ENCODE measurements at places on chromosomes 3 and 15.

- peak; percentile 67 for DNase-seq
These were observed 36.2 kb downstream of the BBS4 start for GRCh38 chr15:72722071-72722696.

- peak; percentile 51 for DNase-seq
These were observed 79.3 kb downstream of the SLC7A14 start for GRCh38 chr3:170506556-170506955.

DNA sequence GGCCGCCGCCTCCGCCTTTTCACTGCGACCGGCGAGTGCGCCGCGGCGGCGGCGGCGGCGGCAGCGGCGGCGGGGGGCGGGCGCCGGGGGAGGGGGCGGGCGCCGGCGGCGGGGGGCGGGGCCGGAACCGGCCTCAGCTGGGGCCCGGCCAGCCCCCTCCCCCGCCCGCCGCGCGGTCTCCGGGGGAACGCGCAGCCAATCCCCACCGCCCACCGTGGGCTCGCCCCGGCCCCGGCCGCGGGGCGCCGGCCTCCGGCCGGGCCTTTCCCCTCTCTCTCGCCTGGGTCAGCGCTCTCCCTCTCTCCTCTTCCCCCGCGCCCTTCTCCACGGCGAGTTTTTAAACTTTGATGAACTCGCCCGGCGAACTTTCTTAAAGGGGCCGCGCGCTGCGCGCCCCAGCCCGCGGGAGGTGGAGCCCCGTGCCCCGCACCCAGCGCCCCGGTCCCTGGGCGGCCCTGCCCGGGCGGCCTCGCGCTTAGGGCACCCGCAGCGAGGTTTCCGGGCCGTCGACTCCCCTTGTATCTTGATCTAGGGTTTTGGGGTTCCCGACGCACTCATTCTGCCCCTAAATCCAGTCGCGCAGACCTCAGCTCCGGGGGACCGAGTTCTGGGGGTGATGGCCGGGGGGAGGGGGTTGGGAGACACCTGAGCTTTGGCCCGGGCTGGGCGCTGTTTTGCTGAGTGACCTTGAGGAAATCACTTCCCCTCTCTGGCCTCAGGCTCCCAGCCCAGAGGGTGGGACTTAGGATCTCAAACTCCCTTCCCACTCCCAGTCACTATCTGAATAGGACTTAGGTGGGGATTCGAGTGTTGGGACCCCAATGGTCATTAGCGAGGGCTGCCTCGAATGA, at the start of gene RBPMS2:
Gene RBPMS2 (minus strand): TSS at position 39 of the 851 bp plus-strand sequence. CDS start 270 bp downstream, outside the sequence.
- DNase-seq: no peak

- DNase-seq: peak; percentile 54
These were observed 954 bp downstream of the CLDN11 start for GRCh38 chr3:170419557-170420087.

DNA sequence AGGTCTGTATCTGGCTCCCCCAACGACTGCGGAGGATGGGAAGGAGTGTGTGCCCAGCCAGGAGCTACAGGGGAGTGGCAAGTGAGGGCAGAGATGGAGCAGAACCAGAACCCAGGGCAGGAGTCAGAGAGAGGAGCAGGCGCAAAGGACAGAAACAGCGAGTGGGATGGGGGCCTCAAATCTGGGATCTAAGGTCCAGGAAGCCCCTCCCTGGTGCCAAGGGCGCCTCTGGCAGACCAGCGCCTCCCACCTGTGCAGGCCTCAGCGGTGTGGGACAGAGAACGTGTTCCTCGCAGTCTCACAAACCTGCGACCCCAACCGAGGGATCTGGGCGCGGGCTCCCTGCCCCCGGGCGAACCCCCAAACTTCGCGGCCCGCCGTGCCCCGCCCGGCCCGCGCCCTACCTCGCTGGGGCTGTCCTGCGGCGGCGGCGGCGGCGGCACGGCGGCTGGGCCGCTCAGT, 301 bp downstream of the PCBP4 start:
- no peak for DNase-seq

DNA sequence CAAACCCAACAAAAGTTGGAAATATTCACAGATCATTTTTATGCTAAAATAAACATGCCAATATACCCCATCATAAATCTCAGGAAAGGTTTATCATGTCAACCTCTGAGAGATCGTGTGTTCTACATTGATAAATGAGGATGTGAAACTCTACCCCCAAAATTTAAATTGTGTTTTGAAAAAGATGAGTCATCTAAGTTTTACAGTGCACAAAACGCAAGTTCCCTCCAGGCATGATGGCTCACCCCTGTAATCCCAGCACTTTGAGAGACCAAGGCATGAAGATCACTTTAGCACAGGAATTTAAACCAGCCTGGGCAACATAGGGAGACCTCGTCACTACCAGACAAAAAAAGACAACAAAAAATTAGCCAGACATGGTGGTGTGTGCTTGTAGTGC, 1487.0 kb upstream of the GBE1 start:
- no peak for DNase-seq

- peak; percentile 95 for DNase-seq
These were observed at the start of gene ZNF501 for GRCh38 chr3:44729384-44729910. Gene ZNF501, plus strand, starts transcription at chr3:44729635. Its CDS starts 4,787 bp downstream, at chr3:44734422.

DNA sequence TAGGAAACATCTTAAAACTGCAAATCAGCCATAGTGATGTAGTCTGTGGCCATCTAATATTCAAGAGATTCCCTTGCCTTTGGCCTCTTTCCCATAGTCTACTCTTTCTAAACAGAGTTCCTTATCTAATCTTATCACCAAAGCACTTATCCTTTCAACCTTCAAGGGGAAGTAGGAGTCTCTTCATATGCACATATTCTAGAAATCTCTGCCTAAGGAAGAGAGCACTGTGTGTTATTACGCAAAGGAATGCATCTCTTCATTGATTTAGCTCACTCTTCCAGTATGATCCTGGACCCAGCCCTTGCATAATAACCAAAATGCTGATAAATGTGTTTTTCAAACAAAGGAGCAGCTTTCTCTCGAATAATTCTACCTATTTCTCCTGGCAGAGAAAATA, 253.7 kb upstream of the TPRG1 start:
- peak; percentile 24 for DNase-seq

GRCh38 chr3:66418475-66418931, 82.3 kb downstream of the LRIG1 start:
- no peak for DNase-seq

- DNase-seq: peak; percentile 35
These were observed 417.5 kb downstream of the TUSC7 start for GRCh38 chr3:117126946-117127546.

DNA sequence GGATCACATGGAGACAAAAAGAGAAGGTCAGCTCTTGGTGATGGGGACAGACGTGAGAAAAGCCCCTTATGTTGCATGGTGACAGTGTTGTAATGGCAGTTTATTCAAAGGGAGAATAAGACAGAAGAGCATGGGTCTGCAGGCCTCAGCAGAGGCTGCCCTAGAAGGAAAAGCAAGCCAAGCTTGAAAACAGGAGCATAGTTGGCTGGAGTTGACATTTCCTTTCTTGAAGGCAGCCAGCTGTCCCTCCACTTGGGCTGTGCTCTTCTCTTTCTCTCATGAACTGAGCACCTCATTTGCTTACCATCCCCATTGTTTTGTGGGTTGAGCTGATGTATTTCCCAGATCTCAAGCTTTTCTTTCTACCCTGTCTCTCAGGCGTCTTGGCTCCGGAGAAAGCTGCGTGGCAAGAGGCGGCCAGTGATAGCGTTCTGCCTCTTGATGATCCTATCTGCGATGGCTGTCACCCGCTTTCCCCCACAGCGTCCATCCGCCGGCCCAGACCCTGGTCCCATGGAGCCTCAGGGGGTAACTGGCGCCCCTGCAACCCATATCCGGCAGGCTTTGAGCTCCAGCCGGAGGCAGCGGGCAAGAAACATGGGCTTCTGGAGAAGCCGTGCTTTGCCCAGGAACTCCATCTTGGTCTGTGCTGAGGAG, 52.9 kb downstream of the GASK1A start:
- DNase-seq: no peak

GRCh38 chr3:141764986-141765385, 1.8 kb downstream of the GRK7 start:
- no peak for DNase-seq

- DNase-seq: peak; percentile 40
These were observed 23.6 kb downstream of the SETD5 start for GRCh38 chr3:9420850-9421549.

DNA sequence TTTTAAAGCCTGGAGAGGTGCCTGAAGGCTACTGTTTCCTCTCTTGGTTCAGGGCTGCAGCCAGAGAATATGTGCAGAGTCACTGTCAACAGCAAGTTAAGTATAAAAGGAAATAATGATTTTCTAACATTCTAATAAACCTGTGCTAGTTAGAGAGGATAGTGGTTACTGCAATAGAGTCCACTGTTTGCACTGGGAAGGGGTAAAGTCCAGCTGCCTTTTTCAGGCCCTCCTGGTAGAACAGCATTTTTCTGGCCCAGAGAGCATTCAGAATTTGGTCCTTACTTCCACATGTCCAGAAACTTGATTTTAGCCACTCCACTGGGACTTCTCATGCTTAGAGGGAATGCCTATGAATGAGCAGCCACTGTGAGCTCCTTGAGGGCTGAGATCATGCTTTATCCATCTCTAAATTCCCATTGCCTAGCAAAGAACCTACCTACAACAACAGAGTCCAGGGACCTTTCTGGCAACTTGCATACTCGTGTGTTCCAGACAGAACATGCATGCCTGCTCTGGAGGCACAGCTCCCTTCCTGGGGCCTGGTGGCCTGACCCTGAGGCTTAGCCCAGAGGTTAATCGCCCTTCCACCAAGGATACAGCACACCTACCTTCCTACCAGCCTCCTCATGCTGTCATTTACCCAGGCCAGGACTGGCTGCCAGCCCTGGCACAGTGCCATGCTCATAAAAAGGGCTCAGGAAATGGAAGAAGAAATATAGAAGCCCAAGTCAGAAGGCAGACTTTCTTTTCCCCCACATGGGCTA, 50.3 kb upstream of the ATP13A3 start:
- peak; percentile 90 for DNase-seq

- no peak for DNase-seq
These were observed 1015.9 kb downstream of the OTOL1 start for GRCh38 chr3:162512488-162512887.

- peak; percentile 45 for DNase-seq
These were observed 196.8 kb upstream of the MBNL1 start for GRCh38 chr3:152071924-152072323.

- DNase-seq: peak; percentile 26
These were observed 240.7 kb downstream of the SHOX2 start for GRCh38 chr3:157865352-157866000.

DNA sequence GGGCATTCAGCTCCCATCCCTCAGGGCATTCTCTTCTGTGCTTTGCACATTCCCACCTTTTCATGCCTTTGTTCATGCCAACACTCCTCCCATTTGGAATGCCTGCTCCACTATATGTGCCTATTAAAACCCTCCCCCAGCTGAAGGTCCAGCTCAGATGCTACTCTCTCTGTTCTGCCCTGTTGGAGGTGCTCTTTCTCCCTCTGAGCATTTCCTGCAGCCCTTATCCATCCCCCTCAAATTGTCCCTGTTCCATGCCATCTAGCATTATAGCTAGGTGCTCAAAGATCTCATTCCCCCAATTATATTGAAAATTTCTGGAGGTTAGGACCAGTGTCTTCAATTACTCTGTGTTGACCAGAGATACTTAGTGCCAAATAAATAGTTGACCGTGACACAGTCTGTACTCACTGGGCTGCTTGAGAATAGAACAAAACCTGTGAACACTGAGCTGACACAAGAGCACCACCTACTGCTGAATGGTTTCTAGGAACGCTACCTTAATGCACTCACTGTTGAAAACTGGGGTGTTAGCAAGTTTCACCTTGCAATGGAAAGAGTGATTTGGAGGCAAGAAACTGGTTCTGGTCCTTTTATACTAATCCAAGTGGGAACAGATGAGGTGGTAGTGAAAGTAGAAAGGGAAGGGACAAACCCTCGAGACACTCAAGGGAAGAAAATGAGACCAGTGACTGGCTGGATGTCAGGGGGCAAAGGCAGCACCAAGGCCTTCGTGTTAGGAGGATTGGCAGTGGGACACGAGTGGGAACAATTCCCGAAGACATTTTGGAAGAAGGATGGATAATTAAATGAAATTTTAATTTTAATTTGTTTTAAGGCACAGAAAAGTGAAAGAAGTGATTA, 289.8 kb upstream of the ROPN1 start:
- DNase-seq: peak; percentile 50

DNA sequence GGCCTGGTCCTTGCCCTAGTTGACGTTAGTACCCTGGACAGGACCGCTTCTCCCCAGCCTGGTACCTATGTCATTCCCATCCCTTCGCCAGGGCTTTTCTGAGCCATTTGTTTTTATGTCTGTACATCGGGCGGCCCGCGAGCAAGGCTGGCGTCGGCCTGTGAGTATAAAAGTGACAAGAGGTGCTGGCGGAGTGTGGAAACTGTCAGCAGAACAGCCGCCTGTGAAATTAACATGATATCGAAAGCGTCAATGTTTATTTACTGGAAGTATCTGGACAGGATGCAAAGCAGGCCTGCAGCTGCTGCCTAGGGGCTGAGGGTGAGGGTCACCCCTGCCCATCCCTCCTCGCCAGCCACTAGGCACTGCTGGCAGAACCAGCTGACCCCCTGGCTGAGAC, 33.4 kb downstream of the LINGO1 start:
- DNase-seq: no peak

DNA sequence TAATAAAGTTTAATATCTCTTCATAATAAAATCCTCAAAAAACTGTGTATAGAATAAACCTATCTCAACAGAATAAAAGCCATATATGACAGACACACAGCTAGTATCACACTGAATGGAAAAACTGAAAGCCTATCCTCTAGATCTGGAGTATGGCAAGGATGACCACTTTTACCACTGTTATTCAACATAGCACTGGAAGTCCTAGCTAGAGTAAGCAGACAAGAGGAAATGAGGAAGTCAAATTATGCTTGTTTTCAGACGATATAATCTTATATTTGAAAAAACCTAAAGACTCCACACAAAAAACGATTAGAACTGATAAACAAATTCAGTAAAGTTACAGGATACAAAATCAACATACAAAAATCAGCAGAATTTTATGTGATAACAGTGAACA, 57.4 kb upstream of the DIPK2A start:
- no peak for DNase-seq

GRCh38 chr15:72902245-72902918, 118.8 kb upstream of the ADPGK start:
- peak; percentile 30 for DNase-seq

GRCh38 chr15:52037889-52038505, 19.0 kb downstream of the MAPK6 start:
- no peak for DNase-seq

- DNase-seq: no peak
These were observed 43.9 kb downstream of the HEG1 start for GRCh38 chr3:125011941-125012340.

DNA sequence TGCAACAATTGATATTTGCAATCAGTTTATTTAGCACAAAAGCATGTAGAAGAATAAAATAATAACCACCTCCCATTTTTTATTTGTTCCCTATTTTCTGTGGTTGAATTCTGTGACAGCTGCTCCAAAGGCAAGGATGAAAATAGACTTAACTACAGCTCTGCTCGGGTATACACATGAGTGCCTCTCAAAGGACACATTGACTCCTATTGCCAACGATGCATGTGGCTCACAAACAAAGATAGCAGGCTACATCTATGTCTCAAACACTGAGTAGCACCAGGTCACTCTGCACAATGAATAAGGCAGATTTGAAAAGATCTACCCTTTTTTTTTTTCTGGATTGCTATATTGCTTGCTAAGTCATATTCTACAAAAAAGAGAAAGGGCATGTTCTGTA, 612.9 kb downstream of the ROBO1 start:
- DNase-seq: no peak

GRCh38 chr15:28919201-28919635, 33.4 kb downstream of the APBA2 start:
- no peak for DNase-seq

GRCh38 chr3:168990621-168991020, 672.9 kb downstream of the MECOM start:
- no peak for DNase-seq

- DNase-seq: no peak
These were observed 275.1 kb downstream of the PDZRN3 start for GRCh38 chr3:73349657-73350056.

GRCh38 chr3:55755516-55756205, 268.6 kb upstream of the WNT5A start:
- no peak for DNase-seq

Measured in small intestine (tissue), 16 donors.